ENCODE measurements at places on chromosomes 1 and 21.

DNA sequence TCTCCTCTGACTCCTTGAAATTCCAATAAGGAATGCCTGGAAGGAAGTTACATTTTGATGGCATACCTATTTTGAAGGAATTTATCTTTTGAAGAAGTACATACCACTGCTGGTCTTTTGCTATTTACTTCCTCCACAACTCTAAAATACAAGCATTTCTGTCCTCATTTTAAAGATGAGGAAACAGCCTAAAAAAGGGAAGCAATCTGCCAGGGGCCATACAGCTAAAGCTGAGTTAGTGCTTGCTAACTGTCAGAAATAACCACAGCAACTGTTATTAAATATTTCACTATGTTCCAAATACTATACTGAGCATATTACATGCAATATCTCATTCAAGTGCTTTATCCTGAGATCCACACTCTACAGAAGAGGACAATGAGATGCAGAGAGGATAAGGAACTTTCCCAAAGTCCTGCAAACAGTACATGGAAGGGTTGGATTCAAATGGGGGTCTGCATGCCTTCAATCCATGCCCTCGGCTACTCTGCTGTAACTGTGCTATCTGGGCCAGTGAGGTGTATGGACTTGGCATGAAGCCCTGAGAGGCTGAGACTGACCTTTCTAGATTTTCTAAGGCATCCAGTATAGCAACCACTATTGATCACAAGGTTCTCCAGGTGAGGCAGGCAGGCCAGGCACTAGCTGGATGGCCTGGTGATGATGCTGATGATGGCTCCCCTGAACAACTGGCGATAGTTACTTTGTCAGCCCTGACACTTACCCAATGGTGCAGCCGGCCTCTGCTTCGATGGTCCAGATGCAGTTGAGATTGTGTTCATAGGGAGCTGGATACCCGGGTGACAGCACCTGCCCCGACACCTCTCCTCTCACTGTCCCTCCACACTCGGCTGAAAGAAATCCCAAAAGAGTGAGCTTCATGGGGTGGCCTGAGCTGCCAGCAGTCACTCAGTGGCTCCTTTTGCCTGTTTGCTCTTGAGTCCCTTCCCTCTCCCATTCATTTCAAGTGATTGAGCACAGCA lies 171.4 kb upstream of the HMGB4 start:
- no peak for DNase-seq

DNA sequence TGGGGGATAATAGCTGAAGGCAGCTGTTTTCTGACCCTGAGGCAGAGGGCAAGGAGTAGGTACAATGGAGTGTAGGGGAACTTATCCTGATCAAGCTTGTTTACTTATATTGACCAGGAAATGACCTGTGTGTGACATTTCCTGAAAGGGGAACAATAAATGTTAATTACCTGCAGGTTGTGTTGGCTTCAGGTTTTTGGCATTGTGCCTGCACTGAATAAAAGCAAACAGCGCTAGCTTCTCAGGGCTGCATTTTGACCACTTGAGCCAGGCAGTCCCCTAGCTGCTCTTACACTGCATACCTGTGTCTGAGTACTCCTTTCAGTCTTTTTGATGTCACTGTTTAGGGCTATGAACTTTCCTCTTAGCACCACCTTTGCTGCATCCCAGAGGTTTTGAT lies 40.6 kb downstream of the DRAM2 start:
- no peak for DNase-seq

GRCh38 chr1:7292714-7293419 lies 478.2 kb upstream of the VAMP3 start:
- DNase-seq = no peak

GRCh38 chr1:7365706-7366105 lies 405.4 kb upstream of the VAMP3 start:
- DNase-seq = no peak

DNA sequence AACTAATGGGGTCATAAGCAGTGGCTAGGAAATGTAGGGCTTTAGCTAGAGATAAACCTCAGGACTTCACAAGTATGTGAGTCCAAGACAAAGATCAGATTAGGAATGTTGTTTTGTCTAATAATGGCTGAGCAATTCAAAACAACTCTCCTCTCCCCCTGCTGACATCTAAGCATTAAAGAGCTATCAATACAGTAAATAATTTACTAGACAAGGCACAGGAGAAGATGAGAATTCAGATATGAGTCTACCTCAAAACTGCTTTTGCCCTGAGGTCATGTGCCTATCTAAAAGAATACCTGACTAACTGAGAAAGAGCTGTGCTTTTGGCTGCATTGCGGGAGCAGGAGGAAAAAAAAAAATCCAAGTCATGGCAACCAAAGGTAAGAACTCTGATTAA lies 86.8 kb downstream of the SPATA17 start:
- no peak for DNase-seq

DNA sequence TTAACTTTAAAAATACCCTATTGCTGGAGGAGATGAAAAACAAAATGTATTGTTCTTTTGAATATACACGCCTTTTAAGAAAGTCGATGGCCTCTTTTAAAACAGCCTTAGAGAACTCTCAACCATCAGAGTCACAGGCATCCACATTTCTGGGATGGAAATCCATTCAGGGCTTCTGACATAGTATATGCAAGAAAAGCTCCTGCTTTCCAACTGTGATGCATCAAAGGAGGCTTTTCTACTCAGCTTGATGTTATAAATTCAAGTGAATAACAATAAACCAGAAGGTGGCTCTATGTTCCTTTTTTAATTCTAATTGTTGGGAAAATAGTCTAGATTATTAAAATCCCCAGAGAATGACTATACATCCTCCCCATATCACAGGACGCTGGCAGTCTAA lies 398.8 kb upstream of the CXADR start:
- DNase-seq = no peak

DNA sequence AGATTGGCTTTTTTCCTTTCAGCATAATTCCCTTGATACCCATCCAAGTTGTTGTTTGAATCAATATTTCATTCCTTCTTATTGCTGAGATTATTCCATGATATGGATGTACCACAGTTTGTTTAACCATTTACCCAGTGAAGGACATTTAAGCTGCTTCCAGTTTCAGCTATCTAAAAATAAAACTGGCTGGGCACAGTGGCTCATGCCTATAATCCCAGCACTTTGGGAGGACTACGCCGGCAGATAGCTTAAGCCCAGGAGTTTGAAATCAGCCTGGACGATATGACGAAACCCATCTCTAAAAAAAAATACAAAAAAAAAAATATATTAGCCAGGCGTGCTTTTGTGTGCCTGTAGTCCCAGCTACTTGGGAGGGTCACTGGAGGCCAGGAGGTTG lies 32.6 kb downstream of the SEMA6C start:
- DNase-seq = no peak

DNA sequence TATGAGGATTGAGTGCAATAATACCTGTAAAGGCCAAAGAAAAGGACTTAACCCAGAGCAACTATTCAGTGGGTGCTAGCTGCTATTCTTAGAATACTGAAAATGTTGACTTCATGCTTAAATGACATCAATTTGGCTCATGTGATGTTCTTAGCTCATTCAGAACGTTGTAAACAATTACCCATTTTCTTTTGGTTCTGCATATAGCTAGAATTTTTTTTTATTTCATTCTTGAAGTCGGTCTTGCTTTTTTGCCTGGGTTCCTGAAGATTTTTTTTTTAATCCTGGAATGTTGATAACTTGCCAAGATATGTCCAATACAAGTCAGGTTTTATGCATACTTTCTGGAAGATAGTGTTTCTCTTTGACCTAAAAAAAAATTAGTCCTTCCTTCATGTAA lies 772.0 kb downstream of the LTN1 start:
- no peak for DNase-seq

DNA sequence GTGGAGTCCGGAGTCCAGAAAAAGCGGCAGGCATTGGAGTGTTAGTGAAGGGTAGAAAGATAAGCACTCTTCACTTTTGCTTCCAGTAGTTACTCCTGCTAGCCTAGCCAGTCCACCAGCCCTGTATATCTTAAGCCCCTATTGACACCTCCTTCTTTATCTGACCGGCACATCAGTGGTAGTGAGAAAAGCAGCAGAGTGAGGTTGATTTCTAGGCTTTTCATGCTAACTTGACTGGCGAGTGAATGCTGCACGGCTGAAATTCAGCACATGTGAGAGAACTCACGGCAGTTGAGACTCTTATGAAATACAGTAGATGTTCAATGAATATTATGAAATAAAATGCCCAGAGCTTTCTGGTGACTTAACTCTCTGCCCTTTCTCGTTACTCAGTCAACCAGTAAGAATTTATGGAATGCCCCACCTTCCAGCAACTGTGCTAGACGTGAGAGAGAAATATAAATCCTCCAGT lies 128.2 kb downstream of the CACHD1 start:
- no peak for DNase-seq

DNA sequence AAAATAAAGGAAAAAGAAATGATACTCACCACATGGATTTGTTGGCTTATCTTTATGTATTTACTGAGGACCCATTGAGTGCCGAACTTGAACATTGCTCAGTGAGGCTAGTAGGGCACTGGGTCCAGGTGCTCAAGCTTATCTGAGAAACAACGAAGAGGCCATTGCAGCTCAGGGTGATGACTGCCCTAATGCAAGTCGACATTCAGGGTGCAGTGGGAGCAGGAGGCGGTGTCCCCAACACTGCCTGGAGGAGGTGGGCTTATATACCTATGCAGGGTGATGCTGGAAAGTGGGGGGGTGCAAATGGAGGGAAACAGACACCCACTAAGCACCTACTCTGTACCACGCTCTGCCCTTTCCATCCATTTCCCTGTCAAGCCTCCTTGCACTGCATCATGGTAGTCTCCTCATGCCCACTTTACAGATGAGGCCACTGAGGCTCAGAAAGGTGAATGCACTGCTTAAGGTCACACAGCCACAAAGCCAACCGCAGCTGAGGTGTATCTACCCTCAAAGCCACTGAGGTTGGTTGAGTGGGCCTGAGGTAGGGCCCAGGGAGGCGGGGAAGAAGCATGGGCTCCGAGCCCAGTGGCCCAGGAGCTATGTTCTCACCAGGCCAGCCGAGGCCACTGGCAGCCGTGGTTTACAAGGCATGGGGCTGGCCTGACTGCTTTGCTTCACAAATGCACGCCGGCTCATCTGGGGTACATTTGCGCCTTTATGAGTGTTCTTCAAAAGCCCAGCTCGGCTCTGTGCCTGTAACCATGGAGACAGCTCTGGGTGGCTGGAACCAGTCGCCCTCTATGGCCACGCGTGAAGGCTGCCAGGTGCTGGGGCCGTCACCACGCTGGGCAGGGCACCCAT lies 103.8 kb downstream of the EPHB2 start:
- no peak for DNase-seq

DNA sequence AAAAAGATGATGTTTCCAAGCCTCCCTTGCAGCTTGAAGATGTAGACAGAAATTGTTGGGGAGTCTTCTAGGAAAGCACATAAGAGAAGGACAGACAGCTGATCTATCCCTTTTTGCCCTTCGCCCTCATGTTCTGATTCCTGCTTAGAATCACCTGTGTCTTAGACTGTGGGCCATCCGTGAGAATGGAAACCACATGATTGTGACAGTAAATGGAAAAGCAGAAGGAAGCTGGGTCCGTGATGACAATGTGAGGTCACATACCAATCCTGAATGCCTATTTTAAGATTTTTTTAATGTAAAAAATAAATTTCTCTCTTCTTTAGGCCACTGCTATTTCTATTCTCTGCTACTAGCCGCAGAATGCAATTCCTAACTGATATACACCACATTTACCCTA lies 67.7 kb upstream of the C1orf87 start:
- DNase-seq = no peak

- DNase-seq = no peak
Measured at GRCh38 chr1:111963985-111964738, 25.3 kb downstream of the KCND3 start.

GRCh38 chr1:218030846-218031245 lies 254.2 kb upstream of the RRP15 start:
- no peak for DNase-seq

DNA sequence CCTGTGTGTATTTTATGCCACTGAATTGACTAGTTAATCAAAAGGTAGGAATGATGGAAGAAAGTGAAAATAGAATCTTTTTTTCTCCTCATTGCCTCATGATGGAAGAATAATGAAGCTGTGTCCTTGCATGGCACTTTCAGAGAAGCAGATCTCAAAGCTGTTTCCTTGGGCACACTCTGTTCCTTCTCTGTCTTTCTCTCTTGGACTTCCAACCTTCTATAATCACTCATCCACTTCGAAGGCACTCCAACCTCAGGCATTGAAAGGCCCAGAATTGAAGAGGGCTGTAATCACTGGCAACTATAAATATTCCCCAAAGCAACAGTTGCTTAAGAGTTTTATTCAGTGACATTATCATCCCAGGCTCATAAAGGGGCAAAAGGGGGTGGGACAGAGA lies 31.1 kb upstream of the DNASE2B start:
- DNase-seq = no peak

DNA sequence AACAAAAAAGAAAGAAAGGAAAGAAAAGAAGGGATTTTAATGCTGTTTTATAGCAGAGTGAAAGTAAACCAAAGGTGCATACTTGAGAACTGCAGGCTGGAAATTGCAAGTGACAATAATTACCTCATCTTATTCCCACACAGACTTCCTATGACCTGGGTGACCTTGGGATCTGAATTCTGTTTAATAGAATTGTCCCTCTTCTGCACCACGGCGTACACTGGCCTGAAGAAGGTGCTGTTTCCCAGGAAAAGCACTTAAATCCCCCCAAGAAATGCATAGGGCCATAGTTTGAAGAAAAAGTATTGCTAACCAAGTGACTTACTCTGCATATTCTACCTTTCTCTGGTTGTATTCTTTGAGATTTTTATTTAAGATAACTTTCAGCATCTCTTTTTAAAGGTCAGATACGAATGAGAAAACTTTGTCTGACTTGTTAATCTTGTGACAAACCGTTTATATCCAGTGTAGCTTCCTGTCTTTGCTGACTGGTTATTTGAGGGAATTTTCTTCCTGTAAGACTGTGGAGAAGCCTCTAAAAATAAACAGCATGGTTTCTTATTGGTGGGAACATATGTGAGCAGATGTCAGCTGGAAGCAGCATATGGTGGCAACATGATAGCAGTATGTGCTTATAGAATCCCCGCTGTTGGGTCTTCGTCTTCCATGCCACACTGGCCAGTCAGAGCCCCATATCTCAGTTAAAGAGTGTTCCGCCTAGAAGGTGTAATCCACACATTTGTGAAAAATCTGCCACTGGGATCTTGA lies 16.3 kb downstream of the TGFB2 start:
- DNase-seq = no peak

DNA sequence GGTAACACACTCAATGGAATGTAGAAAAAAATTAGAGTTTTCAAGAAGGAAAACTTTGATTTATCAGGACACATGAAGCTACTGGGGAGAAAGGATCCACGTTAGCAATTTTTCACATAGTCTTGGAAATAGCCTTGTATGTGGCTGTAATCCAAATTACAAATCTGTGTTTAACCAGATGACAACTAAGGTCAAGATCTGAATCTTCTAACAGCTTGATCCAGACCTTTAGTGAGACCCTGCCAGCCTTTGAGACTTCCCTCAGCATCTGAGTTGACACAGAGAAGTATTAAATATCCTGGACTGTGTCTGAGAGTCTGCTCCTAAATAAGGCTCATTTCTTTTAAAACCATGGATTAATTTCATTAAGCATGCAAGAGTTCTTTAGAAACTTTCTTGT lies 135.9 kb upstream of the KCNK2 start:
- DNase-seq = no peak

GRCh38 chr21:41254090-41254700 lies 62.4 kb upstream of the FAM3B start:
- DNase-seq = no peak
